ENCODE measurements at places on chromosomes 12 and 14.
A peak's percentile ranks its signal among the peaks of the same experiment; 100 is the strongest.

GRCh38 chr14:44462381-44462780, 44.7 kb downstream of the FSCB start:
- DNase-seq = no peak

- DNase-seq = no peak
Observed at GRCh38 chr14:77580964-77581505, 35.4 kb downstream of the SPTLC2 start.

GRCh38 chr12:34298971-34299801, 276.9 kb downstream of the ALG10 start:
- no peak for DNase-seq

DNA sequence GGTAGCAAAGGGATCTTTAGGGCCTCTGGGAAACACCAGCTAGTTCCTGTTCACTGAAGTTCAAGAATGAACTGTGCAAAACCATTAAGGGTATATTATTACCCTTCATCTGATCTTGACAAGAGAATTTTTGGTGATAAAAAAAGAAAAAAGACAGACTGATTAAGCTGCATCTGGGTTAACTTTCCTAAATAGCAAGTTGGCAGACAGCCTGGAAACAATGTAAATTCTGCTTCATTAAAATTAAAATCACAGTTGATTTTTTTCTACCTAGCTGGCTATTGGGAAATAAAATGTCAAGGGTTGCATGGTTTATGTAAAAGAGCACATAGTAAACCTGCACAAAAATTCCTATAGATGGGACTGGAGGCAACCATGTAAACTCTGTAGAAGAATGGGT, 126.6 kb upstream of the PRKD1 start:
- no peak for DNase-seq

DNA sequence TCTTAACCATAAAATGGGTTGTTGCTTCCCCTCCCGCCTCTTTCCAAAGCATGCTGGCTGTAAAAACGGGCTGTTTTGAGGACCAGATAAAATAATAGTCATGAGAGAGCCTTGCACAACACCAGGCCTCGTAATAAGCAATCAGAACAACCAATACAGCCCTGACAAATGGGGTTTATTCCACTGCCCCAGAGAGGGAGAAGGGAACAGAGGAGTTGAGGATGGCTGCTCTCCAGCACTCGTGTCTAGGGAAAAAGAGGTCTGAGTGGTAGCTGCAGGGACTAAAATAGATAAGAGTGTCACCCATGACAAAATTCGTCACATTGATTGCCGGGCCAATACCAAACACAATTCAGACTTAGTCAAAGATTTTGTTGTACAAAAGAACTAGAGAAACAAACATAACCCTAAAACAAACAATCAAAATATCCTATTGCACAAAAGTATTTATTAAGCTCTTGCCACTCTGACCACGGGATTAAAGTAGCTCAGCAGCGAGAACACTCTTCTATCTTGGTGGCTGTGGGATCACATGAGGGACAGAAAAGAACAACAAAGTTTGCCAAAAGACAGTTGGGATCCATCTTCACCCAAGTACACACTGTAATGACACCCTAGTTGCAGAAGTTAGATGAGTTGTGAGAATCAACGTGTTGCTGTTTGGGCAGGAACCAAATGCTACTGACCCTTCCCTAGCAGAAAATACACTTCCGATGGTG, 188.0 kb downstream of the FOXN3 start:
- no peak for DNase-seq

GRCh38 chr12:9363145-9363544, 154.9 kb upstream of the PZP start:
- no peak for DNase-seq

- DNase-seq = no peak
Observed at GRCh38 chr12:57325395-57325794, 74.4 kb upstream of the STAC3 start.

GRCh38 chr12:52182898-52183543, 8.8 kb downstream of the KRT80 start:
- DNase-seq = no peak

DNA sequence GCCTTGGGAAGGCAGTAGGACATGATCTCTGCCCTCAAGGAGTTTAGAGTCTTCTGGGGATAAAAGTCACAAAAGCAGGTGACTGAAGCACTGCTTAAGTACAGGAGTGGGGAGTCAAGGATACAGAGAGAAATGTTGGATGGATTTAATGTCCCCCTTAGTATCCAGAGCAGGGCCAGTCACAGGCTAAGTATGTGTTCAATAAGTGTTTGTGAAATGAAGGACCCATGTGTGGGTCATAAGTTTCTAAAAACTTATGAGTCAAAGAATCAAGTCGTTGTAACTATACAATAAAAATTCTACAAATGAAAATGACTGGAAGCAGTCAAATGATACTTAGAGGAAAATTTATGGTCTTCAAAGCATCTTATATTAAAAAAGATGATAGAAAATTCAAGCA, 25.1 kb downstream of the KRT80 start:
- no peak for DNase-seq

DNA sequence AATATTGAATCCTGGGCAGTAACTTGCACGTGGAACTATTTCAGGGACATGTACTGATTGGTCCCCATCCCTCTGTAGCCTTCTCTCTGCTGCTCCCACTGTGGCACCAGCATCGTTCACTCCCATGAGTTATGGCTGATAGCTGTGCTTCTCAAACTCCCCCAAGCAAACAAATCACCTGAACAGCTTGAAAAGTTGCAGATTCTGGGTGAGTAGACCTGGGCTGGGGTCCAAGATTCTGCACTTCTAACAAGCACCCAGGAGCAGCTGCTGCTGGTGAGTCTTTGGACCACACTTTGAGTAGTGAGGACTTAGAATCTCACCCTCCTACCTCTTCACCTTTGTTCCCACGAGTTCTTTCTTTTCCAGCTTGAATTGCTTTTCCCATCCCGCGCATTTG, 49.4 kb upstream of the ZFP36L1 start:
- no peak for DNase-seq

- DNase-seq = no peak
Observed at GRCh38 chr14:54338696-54339317, 58.0 kb upstream of the CDKN3 start.

- DNase-seq = no peak
Observed at GRCh38 chr12:53950789-53951576, 3.7 kb upstream of the HOXC12 start.

- DNase-seq = no peak
Observed at GRCh38 chr14:79825046-79825521, 386.2 kb downstream of the DIO2 start.

- no peak for DNase-seq
Observed at GRCh38 chr14:49553892-49554291, 32.3 kb downstream of the RPS29 start.

GRCh38 chr12:118377884-118378470, 1.6 kb downstream of the SUDS3 start:
- DNase-seq = peak; percentile 78

GRCh38 chr14:95830386-95830785, 46.2 kb upstream of the TUNAR start:
- DNase-seq = no peak

GRCh38 chr12:82408844-82409243, 50.5 kb downstream of the METTL25 start:
- DNase-seq = no peak

DNA sequence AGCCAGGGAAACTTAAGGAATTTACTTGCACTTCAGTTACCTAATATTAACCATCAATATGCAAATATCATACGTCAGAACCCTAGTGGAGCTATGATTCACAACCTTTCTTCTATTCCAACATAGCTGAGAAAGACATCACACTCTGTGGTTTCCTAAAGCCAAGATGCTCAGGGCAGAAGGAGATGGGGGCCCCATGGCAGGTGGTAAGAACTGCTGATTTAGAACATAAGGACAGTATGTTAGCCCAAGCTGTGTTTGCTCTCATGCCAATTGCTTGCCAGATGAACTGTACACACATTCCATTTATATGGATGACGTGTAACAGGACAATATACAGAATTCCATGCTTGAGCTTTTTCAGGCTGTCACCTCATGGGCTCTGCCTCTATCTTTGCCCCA, 34.6 kb downstream of the HECTD4 start:
- no peak for DNase-seq

- DNase-seq = no peak
Observed at GRCh38 chr14:90239139-90239538, 17.2 kb upstream of the PSMC1 start.

- no peak for DNase-seq
Observed at GRCh38 chr14:98955741-98956070, 316.3 kb downstream of the BCL11B start.

DNA sequence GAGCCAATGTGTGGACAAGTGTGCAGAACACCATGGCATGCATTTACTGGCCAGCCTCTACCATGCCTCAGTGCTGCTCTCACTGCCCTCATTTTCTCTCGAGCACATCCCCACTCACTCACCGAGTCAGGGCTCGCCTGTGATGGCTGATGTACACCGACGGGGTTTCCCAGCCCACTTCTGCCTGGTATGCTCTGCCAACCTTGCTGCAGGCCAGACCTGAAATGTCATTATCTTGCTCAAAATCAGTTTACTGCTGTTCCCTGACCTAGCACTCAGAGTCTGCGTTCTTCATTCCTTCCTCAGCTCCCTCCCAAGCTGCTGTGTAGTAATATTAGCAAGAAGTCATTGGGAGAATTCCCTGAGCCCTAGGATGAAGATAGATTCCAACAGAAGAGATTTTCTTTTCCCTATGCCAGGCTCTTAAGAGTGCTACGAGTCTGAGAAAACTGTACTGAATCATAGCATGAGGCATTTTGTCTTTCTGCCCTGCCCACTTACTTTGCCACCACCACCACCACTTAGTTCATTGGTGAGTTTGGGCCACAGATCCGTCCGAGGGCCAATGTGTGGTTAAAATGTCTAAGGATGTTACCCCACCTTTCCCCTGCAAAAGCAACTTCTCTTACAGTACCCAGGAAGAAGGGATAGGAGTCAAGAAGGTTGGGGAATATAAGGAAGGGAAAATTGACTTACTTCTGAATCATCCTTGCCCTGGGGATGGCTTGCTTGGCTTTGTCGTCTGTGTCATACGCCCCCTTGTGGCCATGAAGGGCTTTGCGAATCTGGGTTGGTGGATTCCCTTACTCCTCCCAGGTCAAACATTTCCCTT, 51.0 kb downstream of the BMAL2 start:
- DNase-seq = peak; percentile 73

DNA sequence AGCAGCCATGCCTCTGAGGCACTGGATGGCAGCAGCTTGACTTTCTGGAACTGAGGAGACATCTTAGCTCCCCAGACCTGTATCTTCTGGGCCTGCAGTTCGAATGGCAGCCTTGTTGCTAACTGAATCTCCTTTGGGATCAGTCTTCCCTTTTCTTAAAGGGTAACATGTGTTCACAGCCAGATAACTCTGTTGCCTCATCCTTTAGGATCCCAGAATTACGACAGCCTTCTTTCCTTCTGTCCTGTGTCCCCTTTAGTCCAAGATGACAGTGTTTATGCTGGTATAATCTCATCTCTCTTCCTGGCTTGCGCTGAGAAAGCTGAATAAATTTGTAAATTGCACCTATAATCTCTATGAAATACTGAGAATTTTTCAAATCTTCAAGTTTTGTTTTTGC, 9.1 kb upstream of the ERC1 start:
- no peak for DNase-seq

- DNase-seq = no peak
Observed at GRCh38 chr12:39846304-39846703, 226.7 kb upstream of the ABCD2 start.

DNA sequence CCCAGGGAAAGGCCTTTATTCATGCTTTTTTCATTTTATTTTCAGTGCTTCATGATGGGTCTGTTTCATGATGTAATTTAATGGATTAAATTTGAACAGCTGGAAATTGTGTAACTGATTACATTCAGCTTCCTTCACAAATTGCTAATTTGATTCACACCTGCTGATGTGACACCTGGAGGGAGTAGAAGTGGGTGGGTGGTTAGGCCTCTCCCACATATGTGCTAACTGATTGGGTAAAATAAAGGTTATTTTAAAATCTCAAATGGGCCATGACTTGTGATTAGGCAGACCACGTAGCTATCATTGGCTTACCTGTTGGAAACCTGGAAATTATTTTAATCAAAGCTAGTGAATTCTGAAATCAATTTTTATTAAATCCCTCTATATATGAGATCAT, 142.1 kb downstream of the GXYLT1 start:
- DNase-seq = no peak

DNA sequence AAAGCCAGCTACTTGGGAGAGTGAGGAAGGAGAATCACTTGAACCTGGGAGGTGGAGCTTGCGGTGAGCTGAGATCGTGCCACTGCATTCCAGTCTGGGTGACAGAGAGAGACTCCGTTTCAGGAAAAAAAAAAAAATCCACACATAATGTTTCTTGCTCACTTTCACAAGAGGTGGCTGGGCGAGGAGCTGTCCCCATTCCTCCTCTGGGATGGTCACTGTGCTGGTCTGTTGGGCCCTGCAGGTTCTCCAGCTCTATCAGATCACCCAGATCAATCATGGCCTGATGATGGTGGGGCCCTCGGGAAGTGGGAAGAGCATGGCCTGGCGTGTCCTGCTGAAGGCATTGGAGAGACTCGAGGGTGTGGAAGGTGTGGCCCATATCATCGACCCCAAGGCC, 47.3 kb downstream of the DYNC1H1 start:
- DNase-seq = no peak

DNA sequence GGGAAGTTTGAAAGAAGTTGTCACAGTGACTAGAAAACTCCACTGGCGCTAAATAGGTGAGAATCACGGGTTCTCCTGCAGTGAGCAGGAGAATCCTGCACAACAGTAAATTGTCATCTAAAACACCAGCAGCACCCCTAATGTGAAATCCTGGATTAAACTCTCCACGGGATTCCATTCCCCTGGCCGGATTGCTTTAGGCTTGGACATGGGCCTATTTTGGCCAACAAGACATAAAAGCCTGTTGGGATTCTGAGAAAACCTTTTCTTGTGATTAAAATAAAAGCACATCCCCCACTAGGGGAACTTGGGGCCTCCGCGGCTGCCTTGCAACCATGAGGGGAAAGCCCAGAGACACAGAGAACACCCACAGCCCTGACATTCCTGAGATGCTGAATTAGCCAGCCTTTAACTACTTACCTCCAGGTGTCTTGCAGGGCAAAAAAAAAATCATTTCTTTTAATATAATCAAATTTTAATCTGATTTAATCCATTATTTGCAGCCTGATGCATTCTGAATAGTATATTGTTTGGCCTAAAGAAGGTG, 21.0 kb upstream of the TSPAN11 start:
- DNase-seq = no peak

DNA sequence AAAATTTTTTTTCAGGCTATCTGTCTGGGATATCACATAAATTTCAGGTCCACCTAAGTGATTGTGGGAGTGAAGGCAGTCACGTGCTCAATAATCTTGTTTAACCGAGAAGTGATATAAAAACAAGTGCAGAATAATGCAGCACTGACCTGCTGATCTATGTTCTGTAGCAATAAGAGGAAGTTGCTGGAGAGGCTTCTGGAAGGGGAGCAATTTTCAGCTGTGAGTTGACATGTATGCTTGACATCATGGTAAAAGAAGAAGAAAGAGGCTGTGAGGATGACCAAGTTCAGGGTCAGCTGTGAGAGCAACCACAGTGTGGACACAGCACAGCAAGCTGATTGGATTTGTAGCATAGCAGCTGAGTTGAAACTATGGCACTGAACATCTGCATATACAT, 172.0 kb upstream of the PELI2 start:
- DNase-seq = no peak

Measured in stimulated activated CD4-positive, alpha-beta T cell treated with anti-CD3 and anti-CD28 coated beads, Interleukin-4, amount 100 ng/mL, for 24 hours (primary cell).